NB4 (cell line): ENCODE measurements at places on chromosomes 3 and 15.

- no peak for DNase-seq
Observed at GRCh38 chr3:11384074-11384473, 111.9 kb downstream of the ATG7 start.

DNA sequence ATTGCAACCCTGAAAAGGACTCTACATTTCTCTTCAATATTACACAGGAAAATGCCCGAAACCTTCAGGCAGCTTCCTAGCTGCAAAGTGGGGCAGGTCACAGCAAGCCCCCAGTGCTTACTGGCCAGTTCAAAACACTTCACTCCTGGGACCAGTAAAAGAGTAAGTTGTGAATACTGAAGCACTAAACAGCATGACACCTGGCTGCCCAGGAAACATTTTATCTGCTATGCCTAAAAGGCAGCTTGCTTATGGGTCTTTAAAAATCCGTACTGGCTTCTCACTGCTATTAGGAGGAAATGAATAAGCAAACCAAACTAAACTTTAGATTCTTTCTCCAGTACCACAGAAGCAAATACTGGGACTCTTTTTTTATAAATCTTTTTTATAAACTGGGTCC, 457.9 kb upstream of the ALCAM start:
- no peak for DNase-seq

GRCh38 chr3:159861369-159861987, 127.2 kb upstream of the IL12A start:
- no peak for DNase-seq

DNA sequence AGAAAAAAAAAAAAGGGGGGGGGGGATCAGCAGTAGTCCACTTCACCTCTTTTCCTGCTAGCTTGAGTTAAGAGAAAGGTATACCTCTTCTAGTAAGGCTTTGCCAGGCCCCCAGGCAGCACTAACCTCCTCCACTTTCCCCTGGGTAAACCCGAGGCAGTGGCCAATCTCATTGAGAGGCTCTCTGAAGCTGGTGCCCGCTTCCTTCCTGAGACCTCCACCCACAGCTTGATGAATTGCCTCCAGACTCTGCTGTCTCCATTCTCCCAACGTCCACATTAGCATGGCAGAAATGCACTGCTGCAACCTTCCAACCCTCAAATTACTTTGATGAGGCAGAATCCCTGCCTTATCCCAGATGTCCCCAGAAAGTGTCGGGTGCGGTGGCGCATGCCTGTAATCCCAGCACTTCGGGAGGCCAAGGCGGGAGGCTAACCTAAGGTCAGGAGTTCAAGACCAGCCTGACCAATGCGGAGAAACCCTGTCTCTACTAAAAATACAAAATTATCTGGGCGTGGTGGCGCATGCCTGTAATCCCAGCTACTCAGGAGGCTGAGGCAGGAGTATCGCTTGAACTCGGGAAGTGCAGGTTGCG, 15.3 kb downstream of the RLBP1 start:
- DNase-seq = peak; percentile 19

- no peak for DNase-seq
Observed at GRCh38 chr15:24823473-24823872, 131.3 kb upstream of the SNRPN start.

GRCh38 chr3:140950863-140951262, 9.2 kb downstream of the SLC25A36 start:
- no peak for DNase-seq
